D721Med (cell line): ENCODE measurements at places on chromosomes 3 and 15.

DNA sequence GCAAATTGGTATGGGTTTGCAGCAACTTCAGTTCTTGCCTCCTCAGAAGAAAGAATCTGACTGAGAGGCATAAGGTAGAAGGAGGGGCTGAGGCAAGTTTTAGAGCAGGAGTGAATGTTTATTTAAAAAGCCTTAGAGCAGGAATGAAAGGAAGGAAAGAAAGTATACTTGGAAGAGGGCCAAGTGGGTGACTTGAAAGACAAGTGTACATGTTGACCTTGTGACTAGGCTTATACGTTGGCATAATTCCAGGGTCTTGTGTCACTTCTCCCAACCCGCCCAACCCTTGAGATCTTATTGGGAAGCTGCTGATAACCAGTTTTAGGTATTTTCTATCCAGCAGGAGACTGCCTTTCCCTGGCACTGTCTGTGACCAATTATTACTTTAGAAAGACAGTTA lies 436.9 kb upstream of the ZNF717 start:
- DNase-seq, result no peak

- DNase-seq, result no peak
These were observed 469.3 kb upstream of the MCTP2 start for GRCh38 chr15:93762036-93762435.

DNA sequence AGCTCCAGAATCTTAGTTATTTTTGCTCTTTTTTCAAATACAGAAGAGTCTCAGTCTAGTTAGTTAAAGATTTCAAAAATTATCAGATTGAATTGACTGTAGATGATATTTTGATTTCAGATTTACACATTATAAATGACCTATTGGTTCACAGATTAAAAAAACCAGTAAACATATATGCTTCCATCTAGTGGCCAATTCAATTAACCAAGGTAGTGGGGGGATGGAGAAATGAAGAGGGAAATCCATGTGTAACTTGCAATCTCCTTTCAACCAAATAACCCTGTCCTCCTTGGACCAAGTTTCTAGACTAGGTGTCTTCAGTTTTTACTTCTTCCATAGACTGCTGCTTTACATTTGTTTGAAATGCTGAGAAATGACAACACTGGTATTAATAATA lies 789.8 kb downstream of the ROBO1 start:
- DNase-seq, result no peak

- no peak for DNase-seq
These were observed 32.8 kb downstream of the PLOD2 start for GRCh38 chr3:146128179-146128578.

GRCh38 chr3:141278196-141279076 lies 46.8 kb downstream of the PXYLP1 start:
- no peak for DNase-seq

DNA sequence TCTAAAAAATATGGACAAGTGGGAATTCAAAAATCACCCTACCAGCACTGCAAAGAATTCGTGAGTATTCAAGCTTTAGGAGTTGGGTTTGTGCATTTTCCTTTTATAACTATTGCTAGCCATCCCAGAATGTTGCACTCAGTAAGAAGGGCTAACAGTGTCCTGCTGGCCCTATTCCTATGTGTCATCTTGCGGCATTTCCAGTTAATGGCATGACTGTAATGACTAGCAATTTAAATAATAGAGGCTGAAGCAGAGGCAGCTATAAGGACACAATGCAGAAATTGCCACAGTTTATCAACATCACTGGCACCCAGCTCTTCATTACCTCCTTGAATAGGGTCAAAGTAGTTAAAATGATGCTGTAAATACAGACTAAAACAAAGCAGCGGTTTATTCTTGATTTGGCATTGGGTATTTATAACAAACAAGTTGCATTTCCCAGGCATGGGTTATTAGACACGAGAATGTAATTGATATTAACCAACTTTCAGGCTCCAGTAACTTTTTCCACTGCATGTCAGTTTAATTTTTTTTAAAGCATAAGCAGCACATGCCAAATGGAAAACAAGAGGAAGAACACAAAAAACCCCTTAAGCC lies 177.6 kb downstream of the FHIT start:
- DNase-seq, result no peak

DNA sequence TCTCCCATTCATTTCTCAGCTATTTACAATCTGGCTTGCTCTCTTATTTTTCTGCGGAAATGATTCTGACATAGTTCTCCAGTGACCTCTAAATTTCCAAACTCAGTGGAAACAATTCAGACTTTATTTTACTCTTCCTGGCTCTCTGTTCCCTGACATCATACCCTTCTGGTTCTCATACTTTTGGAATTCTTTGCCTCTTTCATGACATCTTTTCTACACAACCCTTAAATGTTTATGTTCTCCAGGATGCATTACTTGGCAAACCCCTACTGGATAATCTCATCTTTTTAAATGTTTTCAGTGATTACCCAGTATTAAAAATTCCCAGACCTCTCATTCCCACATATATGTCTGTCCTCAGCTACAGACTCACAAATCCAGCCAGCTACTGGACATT lies 23.9 kb upstream of the PLSCR4 start:
- no peak for DNase-seq

DNA sequence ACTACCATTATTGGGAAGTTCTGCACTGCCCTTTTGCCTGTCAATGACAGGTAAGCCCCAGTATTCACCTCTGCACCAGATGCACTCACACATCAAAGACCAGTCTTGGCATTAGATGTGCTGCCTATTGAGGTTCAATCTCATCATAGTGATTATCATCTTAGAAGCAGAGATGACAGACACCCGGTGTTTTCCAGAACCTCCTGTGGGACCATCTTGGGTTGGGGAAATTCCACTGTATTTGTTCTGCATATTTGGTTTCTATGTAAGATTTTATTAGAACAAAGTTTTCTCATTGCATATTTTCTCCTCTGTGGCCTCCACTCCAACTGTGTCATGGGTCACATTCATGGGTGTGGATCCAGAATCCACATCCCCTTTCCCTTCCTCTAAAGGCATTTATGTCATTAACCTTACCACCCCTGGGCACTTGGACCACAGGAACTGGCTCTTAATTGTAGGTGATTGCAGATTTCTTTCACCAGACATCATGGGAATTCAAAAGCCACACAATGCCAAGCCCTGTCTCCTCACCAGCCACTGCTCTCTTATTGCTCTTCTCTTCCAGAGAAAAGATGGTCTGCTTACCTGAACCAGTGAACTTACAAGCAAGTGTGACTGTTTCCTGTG lies 31.2 kb downstream of the PLA1A start:
- DNase-seq, result no peak

- DNase-seq, result no peak
These were observed 732 bp upstream of the CRTC3 start for GRCh38 chr15:90529011-90529370.

- DNase-seq, result no peak
These were observed 84.4 kb downstream of the PLXNA1 start for GRCh38 chr3:127067116-127067910.

DNA sequence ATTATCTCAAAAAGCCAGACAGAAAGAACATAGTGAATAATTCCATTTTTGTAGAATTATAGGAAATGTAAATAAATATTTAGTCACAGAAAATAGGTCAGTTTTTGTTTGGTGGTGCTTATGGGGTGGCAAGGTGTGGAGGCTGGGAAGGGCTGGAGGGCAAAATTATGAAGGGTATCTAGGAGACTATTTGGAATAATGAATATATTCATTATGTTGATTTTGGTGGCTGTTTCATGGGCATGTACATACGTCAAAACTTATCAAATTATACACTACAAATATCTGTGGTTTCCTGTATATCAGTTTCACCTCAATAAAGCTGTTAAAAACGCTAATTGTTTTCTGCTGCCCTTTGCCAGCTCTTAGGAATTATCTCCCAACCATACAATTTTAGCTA lies 298.7 kb upstream of the GOLIM4 start:
- no peak for DNase-seq

DNA sequence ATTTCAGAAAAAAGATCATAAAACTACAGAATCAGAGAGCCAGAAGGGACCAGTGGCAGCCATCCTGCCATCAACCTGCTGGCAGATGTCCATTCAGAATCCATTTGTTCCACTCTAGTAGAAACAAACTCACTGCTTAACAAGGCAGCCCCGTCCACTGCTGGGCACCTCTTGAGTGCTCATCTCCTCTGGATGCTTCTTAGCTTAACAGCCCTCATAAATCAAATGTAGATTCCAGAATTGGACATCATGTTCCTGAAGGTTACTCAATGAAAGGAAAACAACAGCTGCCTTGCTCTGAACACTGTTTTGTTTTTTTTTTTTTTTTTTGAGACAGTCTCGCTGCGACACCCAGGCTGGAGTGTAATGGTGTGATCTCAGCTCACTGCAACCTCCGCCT lies 37.3 kb downstream of the ABCC5 start:
- DNase-seq, result no peak
